ENCODE measurements at places on chromosomes 12 and 14. TPM values are rescaled to one million over a fixed set of nuclear protein-coding genes. Genes with fewer than 3 reads are reported as not detected.

Gene SIX6
- total RNA-seq, result not detected

Gene KCNH3
- 2.6 TPM for total RNA-seq

- no peak for DNase-seq
Observed at GRCh38 chr14:71400871-71401321, 493.6 kb downstream of the PCNX1 start.

- no peak for DNase-seq
Observed at GRCh38 chr12:82608706-82609105, 78.0 kb upstream of the TMTC2 start.

GRCh38 chr12:88781909-88782308 lies 201.6 kb upstream of the KITLG start:
- DNase-seq, result no peak

- DNase-seq, result peak; percentile 88
Observed at GRCh38 chr12:56687223-56688128, 608 bp downstream of the PTGES3 start.
